Activated CD4-positive, alpha-beta T cell treated with anti-CD3 and anti-CD28 coated beads, Interleukin-2, amount 50 U/mL, for 24 hours (primary cell): ENCODE measurements at places on chromosomes 12 and 14.

DNA sequence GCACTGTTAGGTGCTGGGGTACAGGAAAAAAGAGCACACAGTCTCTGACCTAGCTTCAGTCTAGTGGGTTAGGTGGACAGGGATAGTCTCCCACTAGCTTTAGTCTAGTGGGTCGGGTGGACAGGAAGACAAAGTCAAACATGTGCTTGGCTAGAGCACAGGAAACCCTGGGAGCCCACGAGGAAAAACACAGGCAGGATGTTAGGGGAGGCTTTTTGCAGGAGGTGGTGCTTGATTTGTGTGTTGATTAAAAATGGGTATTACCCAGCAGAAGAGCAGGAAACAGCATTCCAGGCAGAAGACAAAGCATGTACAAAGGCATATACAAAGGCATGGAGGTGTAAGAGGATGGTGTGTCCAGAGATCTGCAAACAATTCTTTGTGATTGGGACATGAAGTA, 23.3 kb downstream of the SLC38A2 start:
- DNase-seq = no peak

DNA sequence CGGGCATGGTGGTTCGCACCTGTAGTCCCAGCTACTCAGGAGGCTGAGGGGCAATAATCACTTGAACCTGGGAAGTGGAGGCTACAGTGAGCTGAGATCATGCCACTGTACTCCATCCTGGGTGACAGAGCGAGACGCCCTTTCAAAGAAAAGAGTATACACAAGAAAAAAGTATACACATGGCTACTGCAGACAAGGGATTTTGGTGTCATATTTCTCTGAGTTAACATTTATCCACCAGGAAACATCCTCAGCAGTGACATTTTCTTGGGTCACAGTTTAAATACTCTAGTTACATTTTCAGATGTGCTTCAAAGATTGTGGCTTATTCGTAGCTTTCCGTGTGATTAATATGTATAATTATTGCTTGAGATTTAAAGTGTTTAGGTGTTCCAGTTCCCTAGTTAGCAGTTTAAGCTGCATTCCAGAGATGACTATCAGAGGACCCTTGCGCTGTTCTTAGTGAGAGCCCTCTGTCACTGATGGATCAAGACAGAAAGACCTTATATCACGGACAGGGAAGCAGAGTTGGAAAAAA, 4.7 kb upstream of the PPP2R5E start:
- no peak for DNase-seq

GRCh38 chr14:89911010-89911919, 43.3 kb downstream of the EFCAB11 start:
- no peak for DNase-seq

DNA sequence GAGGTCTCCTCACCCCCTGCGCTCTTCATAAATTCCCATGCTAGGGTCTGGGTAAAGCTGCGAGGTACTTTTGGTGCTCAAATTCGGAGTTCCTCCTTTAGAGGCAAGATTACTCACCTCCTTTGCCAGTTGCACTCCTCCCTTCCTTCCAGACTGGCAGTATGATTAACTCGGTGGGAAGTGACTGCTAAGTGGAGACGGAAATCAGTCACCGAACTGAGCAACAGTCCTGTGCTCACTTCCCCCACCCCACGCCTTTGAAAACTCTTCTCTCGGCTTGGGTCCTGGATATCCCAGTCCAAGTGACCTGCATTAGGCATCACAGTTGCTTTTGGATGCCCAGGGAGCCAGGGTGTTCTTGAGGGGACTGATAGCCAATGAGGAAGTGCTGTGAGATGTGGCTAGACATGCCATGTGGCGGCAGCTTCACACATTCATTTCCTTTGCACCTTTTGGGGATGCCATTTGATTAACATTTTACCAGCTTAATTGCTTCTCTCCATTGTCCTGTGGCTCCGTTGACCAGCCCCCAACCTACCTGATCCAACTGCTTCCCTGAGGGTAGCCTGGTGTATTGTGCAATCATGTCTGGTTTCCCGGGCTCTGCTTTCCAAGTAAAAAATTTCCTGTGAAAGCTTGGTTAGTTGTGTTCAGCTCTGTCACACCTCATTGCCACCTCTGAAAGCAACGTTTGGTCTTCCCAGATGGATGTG, 840 bp downstream of the PNP start:
- peak; percentile 75 for DNase-seq

GRCh38 chr12:62618930-62619329, 152.3 kb downstream of the MON2 start:
- DNase-seq = no peak
